Adrenal gland (tissue), 19 donors: ENCODE measurements at places on chromosomes 4 and X. TPM values are rescaled to one million over a fixed set of nuclear protein-coding genes. Genes with fewer than 3 reads are reported as not detected.

DNA sequence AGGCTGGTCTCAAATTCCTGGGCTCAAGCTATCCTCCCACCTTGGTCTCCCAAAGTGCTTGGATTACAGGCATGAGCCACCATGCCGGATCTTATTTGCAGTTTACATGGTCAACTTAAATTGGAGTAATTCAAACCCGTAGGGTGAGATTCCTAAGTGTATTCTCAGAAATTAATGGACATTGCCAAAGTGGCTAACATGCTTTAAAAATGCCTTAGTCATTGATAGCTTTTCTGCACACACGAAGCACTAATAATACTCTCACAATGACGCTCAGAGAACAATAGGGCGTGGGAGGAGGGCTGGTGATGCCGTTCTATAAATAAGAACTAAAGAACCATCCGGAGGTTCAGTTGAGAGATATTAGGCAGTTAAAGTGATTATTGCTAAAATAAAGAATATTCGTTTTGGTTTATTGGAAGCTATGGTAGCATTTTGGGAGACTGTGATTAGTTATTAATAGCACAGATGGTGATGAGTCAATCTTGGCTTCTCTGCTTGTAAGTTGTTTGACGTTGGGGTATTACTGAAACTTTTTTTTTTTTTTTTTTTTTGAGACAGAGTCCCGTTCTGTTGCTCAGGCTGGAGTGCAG lies 79.1 kb downstream of the TRAPPC11 start:
- no peak overlapping the region for H3K4me3 ChIP-seq
- H3K27me3 ChIP-seq, result no peaks in the 10 kb centered on the region
- no peaks in the 10 kb centered on the region for H3K4me1 ChIP-seq

DNA sequence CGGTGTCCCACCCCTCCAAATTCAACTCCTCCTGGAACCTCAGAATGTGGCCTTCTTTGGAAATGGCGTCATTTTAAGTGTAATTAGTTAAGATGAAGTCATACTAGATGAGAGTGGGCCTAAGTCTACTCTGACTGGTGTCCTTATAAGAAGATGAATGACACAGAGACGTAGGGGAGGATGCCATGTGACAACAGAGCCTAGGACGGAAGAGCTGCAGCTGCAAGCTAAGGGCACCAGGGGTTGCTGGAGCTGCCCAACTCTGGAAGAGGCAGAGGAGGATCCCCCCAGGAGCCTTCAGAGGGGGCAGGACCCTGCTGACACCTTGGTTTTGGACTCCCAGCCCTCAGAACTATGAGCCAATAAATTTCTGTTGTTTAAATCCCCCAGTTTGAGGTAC lies 115.1 kb downstream of the STK32B start:
- no peak overlapping the region for H3K27ac ChIP-seq
- no peak overlapping the region for H3K4me3 ChIP-seq
- no peaks in the 10 kb centered on the region for H3K4me1 ChIP-seq

GRCh38 chrX:23883737-23884354 lies 23.9 kb downstream of the APOO start:
- H3K4me1 ChIP-seq, result no peaks in the 10 kb centered on the region
- H3K27ac ChIP-seq, result no peak overlapping the region
- no peak overlapping the region for H3K4me3 ChIP-seq
- DNase-seq, result peak; percentile 12
- H3K36me3 ChIP-seq, result no peaks in the 10 kb centered on the region

DNA sequence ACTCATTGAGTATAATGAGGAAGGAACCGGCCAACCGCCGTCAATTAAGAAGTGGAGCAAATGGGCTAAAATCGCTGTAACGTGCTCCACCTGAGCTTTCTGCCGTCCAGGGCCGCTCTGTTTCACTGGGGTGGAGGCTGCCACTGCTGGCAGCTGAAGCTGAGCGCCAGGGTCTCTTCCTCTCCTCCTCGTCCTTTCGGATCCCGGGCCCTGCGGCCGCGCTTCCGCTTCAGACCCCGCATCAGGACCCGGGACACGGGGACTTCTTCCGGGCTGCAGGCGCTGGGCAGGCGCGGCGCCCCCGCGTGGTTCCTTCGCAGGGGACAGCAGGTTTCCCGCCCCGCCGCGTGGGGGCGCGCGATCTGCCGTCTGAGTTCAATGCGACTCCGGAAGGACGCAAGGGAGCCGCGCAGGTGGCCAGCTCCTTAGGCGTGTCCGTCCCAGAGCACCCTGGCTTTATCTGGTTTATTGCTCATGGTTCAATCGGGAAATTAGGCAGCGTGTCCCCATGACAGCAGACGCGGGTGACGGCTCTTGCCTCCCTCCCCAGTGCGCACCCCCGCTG lies 519.8 kb downstream of the TRIML1 start:
- no peak overlapping the region for H3K4me3 ChIP-seq
- DNase-seq, result no peak
- no peaks in the 10 kb centered on the region for H3K27me3 ChIP-seq
- no peaks in the 10 kb centered on the region for H3K4me1 ChIP-seq
- no peaks in the 10 kb centered on the region for H3K36me3 ChIP-seq
- H3K27ac ChIP-seq, result no peak overlapping the region

DNA sequence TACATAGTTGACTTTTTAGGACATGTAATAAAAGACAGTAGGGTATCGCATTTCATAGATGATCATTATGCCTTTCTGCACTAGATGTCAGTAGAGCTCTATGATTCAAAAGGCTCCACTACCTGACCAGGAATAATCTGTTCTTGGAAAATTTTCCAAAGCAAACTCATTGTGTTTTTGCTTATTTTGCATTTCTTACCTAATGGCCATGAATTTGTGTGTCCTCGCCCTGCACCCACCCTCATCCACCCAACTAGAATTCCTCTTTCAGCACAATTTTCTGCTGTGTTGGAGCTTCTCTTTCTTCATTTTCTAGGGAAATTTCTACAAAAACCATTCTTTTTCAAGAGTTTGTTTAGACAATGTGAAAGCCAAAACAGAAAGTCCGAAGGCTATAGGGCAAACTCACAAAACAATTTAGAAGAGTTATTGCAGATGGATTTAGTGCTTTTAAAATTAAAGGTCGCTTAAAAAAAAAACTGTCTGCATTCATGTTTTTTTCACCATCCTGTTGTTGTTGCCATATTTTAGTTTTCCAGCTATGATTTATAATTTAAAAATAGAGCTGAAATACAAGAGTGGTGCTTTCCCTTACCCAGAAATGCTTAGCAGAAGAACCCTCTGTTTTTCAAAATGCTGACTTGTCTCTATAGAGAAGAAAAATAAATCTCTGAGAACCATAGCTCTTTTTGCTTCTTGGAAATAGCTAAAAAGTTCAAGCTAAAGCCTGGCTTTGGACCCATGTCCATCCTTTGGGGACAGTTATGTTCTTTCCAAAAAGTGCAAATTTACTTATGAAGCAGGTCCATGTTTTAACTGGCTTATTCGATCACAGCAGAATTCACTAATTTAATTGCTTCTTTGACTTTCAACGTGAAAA lies 183.7 kb downstream of the SPATA18 start:
- no peaks in the 10 kb centered on the region for H3K36me3 ChIP-seq
- DNase-seq, result no peak
- H3K27ac ChIP-seq, result no peak overlapping the region

Gene HSFX4
- not detected for polyA plus RNA-seq

DNA sequence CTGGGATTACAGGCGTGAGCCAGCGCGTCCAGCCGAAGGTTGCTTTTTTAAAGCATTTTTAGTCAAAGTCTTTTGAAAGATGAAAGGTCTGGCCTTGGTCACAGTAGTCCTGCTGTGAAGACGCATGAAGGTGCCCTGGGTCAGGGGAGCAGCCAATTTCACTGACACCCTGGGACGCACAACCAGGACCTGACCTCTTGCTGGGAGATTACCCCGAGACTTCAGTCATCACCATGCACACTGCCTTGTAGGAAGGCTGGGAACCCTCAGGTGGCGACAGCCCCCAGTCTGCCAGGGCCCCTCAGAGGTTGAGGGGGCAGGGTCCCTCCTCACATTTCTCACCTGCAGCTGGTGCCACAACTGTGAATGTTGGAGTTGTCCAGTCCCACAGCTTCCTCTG lies 53.2 kb downstream of the CPLX1 start:
- H3K4me3 ChIP-seq, result no peak overlapping the region
- DNase-seq, result peak; percentile 44
- peaks cover 18% of the 10 kb centered on the region for H3K4me1 ChIP-seq
- peaks cover 68% of the 10 kb centered on the region for H3K36me3 ChIP-seq

Gene NUDT11
- 5.0 TPM for polyA plus RNA-seq

GRCh38 chr4:153651587-153651986 lies 32.5 kb upstream of the TLR2 start:
- H3K27ac ChIP-seq, result peak overlapping the region; percentile 78
- no peaks in the 10 kb centered on the region for H3K4me1 ChIP-seq
- no peaks in the 10 kb centered on the region for H3K36me3 ChIP-seq
- H3K27me3 ChIP-seq, result no peaks in the 10 kb centered on the region

Gene GATA1
- not detected for polyA plus RNA-seq

DNA sequence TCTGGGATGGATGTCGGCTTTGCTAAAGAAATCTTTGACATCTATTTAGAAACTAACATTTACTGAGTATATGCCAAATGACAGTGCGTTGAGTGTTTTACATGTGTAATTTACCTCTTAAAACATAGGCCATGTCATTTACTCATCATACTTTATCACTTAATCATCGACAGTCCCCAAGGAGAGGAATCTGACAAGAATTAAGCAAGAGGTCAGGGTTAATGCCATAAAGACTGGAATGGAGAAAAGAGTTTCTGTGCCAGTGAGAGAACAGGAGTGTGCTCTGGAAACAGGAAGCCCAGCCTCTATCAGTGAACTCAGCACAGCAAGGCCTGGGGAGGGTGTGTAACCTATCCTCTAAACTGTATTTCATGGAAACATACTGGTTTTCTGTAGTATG lies 28.0 kb upstream of the AMOT start:
- H3K4me1 ChIP-seq, result no peaks in the 10 kb centered on the region
- no peaks in the 10 kb centered on the region for H3K36me3 ChIP-seq
- H3K27me3 ChIP-seq, result peaks cover 8% of the 10 kb centered on the region

Gene BANK1
- 2.7 TPM for polyA plus RNA-seq

Gene PPID
- polyA plus RNA-seq, result 95.6 TPM

- no peak overlapping the region for H3K4me3 ChIP-seq
- no peaks in the 10 kb centered on the region for H3K4me1 ChIP-seq
- H3K36me3 ChIP-seq, result no peaks in the 10 kb centered on the region
- DNase-seq, result no peak
- no peak overlapping the region for H3K27ac ChIP-seq
These were observed 136.6 kb upstream of the OTUD4 start for GRCh38 chr4:145316897-145317574.

Gene EDA
- polyA plus RNA-seq, result 6.8 TPM

Gene AKAP4
- not detected for polyA plus RNA-seq

DNA sequence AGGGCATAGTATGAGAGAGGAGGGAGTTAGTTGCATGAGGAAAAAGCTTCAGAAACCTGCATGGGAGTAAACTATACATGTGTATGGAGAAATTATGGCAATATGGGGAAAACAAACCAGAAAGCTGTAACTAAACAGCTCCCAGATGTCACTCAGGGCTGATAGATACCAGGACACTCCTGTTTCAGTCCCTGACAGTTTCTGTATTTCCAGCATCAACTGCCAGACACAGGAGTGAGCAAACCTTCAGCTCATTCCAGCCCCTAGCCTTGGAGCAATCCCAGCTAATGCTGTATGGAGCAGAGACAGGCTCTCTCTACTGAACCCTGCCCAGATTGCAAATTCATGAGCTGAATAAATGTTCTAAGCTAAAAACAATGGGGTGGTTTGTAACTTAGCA lies 382.9 kb upstream of the MAGEB18 start:
- no peaks in the 10 kb centered on the region for H3K27me3 ChIP-seq
- H3K4me1 ChIP-seq, result no peaks in the 10 kb centered on the region
- no peak for DNase-seq
- H3K27ac ChIP-seq, result no peak overlapping the region
- no peaks in the 10 kb centered on the region for H3K36me3 ChIP-seq
- no peak overlapping the region for H3K4me3 ChIP-seq
